Thymus (tissue), 14 donors: ENCODE measurements at places on chromosomes 13 and 19.

DNA sequence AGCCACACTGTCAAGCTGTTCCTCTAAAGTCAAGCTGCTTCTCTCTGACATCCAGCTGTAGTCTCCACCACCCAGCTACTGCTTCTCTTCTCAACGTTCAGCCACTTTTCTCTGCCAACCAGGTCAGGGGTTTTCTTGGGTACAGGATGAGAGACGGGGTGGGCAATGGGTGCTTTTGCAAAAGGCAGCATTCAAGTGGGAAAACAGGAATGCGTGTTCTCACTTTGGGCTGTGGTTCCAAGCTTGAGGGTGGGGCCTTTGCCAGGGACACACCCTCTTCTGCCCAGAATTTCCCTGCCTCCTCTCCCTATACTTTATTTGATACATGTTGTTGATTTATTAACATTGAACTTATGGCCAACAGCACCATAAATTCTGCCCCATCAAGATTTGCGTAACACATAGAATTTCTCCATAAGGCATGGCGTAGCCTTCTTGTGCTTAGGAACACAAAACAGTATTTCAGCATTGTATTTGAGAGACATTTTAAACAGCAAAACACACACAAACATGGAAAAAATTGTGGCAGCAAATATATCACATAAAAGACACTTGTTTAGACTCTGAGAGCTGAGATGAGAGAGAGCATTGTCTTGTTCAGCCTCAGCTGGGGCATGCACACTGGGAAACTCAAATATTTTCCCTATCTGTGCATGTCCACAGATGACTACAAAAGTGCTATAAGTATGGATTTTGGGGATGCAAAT, 392.8 kb downstream of the SLITRK6 start:
- no peak for DNase-seq

- DNase-seq = no peak
Observed at GRCh38 chr19:31099515-31100205, 249.6 kb downstream of the TSHZ3 start.

GRCh38 chr13:53759016-53759415, 730.4 kb downstream of the OLFM4 start:
- no peak for DNase-seq

DNA sequence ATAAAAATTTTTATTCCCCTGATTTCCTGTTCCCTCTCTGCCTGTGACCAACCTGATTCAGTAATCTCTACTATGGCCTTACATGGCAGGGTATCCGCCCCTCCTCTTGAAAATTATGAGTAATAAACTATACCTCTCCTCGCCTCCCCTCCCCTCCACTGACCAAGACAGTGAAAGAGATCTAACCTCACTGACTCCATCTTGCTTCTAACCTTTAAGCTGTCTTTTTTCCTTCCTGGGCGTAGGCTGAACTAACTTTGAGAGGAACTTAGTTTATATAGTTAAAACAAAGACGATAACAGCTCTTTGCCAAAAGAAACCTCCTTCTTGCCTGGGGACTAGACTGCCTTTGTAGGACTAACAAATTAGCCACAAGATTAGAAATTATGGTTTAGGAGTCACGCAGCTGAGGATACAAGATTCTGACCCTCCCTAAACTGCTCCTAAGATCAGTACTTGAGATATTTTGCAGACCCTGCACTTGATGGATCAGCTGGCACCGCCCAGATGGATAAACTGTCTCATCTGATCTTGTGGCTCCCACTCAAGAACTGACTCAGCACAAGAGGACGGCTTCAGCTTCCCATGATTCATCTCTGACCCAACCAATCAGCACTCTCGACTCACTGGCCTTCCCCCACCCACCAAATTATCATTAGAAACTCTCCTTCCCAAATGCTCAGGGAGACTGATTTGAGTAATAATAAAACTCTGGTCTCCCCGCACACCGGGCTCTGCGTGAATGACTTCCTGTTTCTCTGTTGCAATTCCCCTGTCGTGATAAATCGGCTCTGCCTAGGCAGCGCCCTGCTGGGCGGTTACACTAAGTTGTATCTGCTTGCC, 187.1 kb downstream of the TDRD3 start:
- no peak for DNase-seq

DNA sequence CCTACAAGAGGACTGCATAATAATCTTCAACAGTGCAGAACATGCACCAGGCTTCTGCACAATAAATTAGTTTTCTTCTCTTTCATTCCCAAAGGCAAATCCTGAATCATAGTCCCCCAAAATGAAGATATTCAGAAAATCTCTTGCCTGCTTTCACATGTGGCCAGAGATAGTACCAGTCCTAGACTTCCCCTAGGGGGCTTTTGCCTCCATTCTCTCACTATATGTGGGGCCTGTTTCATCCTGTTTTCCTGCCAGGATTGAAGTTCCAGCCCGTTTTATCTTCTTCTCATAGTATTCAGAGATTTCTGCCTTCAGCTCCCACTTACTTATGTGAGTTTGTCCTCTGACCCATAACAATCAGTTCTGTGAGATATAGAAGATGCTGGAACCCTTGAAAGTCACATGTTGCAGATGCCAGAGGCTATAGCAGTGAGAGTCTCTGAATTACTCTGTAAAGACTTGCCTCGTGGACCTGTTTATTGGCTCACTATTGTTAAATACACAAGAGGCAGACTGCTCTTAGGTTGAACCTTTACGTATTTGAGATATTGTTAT, 421.9 kb upstream of the PCDH9 start:
- DNase-seq = no peak

DNA sequence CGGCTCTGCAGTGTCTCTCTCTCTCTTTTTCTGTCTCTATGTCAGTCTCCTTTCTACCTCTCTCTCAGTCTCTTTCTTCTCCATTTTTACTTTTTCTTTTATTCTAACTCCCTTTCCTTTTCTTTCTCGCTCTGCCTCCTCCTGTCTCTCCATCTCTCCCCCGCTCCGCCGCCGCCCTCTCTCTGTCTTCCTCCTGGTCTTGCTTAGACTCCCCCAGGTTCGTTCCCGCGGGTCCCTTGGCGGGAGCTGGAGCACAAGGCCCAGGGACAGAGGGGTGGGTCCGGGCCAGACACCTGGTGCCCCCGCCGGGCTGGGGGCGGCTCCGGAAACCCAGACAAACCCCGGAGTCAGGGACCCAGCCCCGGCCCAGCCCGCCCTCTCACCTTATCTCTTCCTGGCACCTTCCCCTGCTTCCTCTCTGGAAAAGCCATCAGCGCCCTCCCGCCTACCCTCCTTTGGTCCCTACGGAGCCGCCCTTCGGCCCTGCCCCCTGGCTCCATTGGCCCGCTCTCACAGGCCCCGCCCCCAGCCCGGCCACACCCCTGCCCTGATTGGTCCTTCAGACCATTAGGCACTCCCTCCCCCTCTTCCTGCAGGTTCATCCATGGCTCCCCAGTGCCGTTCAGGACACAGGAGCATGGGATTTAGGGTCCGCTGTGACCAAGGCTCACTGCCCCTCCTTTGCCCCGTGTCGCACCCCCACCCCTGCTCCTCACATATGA, 15.4 kb upstream of the NOP53 start:
- DNase-seq = no peak

- no peak for DNase-seq
Observed at GRCh38 chr19:55091126-55091910, 15.6 kb downstream of the EPS8L1 start.
